ENCODE measurements at places on chromosomes 2 and 18.
A peak's percentile ranks its signal among the peaks of the same experiment; 100 is the strongest.

DNA sequence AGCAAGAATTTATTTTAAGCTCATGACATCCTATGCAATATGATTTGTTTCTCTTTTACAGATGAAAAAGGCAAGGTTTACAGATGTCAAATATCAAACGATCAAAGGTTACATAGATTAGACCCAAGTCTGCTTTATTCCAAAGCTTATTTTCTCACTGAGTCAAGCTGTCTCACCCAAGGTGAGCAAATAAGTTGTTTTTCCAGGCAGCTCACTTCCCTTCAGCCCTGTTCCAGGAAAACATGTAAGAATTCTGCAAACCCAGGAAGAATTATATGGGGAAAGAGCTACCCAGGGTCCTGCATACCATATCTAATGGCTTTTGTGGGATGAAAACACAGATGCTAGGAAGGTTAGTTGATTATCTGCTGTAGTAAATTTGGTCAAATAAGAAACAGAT, 57.7 kb upstream of the SCN9A start:
- DNase-seq: no peak

DNA sequence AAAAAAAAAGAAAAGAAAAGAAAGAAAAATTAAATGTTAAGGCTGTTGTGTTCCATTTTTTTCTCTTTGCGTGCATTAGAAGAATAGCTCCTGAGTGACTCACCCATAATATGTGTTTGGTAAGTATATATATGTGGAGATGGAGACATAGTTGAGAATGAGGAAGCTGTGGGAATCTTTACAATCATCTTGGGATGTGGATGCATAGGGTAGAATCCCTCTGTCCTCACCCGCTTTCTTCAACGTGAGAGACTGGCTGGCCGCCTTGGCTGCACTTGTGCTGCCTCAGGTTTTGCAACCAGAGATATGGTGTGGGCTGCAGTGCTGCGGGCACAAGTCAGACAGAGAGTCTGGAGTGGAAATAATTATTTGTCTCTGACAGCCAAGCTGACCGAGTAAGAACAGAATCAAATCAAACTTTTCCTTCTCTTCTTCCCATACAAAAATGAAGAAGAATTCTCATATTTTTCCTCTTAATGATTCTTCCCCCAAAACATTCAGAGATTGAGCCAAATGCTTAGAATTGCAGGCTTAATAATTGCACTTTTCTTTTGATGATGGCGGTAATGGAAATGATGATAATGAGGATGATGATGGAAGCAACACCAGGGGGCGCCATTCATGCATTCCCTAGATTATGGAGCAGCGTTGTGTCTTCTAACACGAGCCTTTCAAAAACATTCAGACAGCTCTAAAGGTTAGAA, 48.5 kb downstream of the SERPINB7 start:
- peak; percentile 40 for DNase-seq

- DNase-seq: no peak
These were observed 9.6 kb downstream of the COL6A3 start for GRCh38 chr2:237404413-237404812.

- DNase-seq: no peak
These were observed 6.5 kb upstream of the ARID5A start for GRCh38 chr2:96530144-96530430.

- DNase-seq: peak; percentile 23
These were observed 269.1 kb downstream of the ZNF385B start for GRCh38 chr2:179592167-179592936.

DNA sequence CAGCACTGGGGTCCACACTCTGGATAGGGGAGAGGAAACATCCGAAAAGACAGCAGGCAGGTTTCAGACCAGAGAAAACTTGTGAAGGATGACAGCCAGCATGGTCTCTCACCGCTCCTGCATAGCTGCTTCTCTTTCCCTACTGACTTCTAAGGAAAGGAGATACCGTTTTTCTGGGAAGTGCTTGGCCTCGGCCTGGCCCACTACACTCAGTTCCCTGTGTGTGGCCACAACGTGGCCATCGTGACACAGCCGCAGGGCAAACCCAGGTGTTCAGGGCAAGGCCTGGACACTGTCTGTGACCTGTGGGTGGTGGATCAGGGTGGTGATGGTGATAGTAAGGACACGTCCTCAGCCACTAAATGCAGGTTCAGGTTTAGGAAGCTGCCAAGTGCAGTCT, 34.2 kb upstream of the ACAA2 start:
- DNase-seq: no peak

GRCh38 chr2:46937471-46937901, 21.9 kb upstream of the MCFD2 start:
- no peak for DNase-seq

DNA sequence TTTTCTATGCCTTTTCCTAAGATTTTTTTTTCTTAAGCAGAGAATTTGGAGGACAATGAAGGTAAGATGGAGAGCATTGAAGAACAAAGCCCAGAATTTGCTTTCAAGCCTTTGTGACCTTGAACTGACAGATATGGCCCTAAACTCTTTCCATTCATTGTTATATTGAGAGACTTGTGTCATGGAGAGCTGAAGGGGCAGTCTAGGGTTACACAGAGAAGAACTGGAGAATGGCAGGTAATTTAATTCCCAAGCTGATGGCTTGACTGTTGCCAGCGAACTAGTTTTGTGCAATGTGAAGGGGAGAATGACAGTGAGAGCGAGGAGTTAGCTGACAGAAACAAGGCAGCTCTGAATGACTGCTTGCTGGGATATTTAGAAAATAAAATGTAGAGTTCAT, 1344.2 kb downstream of the LRP1B start:
- no peak for DNase-seq

GRCh38 chr2:229133155-229133772, 137.8 kb downstream of the PID1 start:
- DNase-seq: peak; percentile 6

DNA sequence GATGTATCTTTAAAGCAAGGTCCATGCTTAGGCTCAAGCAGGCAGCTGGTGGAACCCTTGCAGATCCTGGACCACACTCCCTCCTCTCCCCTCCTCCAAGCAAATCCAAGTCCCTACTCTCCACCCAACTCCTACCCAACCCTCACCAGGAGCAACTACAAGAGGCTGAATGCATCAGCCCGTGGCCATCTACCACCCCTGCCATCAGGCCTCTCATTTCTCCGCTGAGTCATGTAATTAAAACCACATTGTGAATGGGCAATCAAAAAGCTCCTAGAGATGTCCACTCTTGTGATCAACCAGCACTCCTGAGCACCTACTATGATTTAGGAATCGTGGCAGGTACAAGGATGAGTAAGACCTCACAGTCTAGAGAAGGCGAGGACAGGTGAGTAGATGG, 142.2 kb upstream of the CAPN13 start:
- DNase-seq: no peak

- no peak for DNase-seq
These were observed 185.8 kb downstream of the ANKRD44 start for GRCh38 chr2:197124639-197125390.

GRCh38 chr2:38549071-38549704, 53.5 kb downstream of the HNRNPLL start:
- DNase-seq: no peak

GRCh38 chr18:23662309-23663263, at the start of gene ANKRD29:
TSS of gene ANKRD29 (minus strand) at chr18:23662911. CDS start at chr18:23662730, 181 bp downstream.
- no peak for DNase-seq

- DNase-seq: no peak
These were observed 182.9 kb downstream of the GPD2 start for GRCh38 chr2:156619021-156619539.

DNA sequence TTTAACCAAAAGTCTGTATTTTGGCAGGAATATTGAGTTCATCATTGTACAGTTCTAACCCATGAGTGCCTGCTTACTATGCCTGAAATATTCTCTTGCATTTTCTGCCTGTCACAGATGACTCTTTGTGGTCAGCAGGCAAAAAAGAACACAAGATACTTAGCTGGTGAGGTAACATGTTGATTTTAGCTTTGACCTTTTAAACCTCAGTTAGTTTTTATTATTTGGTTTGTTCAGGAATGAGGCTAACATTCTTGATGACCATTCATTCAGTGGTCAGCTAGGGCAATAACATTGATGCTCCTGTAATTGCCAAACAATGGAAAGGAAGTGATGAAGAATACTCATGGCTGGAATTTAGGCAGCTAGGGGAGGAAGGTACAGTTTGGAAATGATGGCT, 491.2 kb downstream of the PIK3C3 start:
- no peak for DNase-seq

DNA sequence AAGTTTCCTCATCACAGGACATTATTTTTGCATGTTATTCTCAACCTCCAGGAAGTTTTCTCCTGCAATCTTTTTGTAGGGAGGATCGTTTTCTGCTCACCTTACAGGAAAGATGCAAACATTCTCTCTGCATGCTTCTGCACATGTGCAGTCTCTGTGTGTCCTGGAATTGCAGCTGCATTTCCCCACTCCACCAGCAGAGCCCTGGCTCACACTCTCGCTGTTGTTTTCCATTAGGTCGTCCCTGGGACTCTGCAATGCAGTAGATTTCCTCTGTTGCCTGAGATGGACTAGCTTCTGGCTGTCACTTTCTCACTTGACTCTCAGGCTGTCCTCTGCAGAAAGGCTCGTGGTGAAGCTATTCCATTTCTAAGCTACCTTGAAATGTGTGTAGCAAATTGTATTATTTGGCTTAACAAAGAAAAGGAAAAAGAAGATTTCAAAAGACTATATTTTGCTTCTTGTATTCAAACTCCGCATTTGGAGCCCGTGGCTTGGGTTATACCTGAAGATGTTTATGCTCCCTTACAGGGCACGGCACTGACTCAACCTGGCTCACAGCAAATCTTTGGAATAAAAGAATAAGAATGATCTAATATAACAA, 346.7 kb downstream of the RAD51AP2 start:
- no peak for DNase-seq

- no peak for DNase-seq
These were observed 118.0 kb downstream of the COL6A3 start for GRCh38 chr2:237295889-237296480.

DNA sequence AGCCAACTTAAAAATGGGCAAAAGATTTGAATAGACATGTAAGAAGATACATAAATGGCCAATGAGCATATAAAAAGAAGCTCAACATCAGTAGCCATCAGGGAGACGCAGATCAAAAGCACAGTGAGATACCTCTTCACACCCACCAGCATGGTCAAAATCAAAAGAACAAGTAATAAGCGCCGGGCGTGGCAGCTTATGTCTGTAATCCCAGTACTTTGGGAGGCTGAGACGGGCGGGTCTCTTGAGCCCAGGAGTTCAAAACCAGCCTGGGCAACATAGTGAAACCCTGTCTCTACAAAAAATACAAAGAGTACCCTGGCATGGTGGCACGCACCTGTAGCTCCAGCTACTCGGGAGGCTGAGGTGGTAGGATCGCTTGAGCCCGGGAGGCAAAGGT, 4.6 kb upstream of the CIB4 start:
- DNase-seq: no peak

DNA sequence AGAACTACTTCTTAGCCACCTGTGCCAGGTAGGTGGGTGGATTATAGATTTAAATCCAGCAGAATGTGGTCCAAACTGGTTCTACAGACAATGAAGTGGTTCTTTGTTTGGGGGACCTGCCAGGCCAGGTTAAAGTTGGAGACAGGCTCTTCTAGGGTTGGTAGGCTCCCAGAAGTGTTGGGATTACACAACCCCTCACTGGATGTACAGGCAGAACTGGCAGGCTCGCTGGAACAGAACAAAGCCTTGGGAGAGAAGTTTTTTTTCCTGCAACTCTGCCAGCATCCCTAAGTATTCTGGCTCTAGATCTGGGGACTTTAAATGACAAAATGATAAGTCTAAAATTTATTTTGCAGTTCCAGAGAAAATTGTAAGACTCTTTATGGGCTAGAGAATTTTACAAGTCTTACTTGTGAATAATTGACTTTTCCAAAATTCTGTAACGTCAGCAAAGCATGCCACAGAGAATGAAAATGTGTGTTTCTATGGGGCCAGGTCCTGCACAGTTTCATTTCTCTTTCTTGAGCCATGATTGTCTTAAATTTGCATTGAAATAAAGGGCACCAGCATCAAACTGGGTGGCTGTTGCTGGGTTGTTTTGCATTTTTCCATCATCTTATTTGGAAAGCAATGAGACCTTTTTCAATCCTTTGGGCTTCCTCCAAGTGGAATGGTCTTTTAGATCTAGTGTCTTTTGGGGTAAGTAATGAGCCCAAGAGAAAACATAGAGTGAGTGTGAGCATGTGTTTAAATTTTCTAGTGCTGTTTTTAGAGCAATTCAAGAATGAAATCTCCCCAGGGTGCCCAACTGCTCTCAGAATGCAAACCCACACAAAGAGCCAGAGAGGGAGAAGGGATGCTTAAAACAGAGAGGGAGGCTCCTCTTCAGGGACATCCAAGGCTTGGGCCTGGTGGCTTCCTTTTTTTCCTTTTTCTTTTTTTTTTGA, 32.4 kb upstream of the ATL2 start:
- DNase-seq: no peak

GRCh38 chr18:76752400-76752799, 70.0 kb upstream of the ZNF236 start:
- DNase-seq: no peak

DNA sequence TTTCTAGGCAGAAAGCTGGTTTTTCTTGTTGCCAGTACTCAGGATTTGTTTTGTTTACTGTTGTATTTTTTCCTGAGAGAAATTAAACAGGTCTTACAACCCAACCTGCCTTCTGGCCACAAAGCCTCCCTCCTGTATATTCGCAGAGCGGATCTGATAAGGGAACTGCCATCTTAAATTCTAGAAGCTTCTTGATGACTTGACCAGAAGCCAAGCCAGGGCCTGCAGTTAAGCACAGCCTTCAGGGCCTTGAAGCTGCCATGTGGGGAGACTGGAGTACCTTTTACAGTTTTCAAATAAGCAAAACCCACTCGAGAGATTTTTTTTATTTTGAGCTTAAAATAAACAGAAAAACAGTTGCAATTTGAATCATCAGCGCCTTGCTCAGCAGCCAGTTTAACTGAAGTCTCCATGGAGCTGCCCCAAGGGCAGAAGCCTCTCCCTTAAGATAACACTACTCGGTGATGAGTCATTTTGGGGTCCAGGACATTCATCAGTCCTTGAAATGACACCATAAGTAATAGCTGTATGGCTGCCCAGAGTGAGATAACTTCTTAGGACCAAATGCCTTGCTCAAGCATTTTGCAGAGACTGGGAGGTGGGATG, 51.5 kb upstream of the PHLPP1 start:
- DNase-seq: no peak

DNA sequence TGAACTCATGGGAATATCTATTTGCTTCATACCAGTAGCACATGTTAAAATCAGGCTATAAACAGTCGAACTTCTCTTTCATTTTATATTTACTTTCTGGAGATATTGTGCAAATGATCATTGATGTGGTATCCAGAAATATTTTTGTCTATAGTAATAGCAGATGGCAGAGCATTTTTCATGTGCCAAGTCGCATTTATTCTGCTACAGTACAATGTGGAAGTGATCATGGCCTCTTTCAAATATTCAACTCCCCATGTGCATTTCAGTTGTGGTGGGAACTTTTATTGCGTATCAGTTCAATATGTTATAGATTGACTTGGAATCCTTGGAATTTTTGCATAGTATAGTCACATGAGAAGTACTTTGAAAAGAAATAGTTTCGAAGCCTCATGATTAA, 57.4 kb downstream of the RHBDD1 start:
- peak; percentile 97 for DNase-seq

All from fibroblast of skin of left biceps (primary cell).